ENCODE measurements at places on chromosomes 13 and 19.
A peak's percentile ranks its signal among the peaks of the same experiment; 100 is the strongest.

GRCh38 chr19:31639306-31639705 lies 290.1 kb upstream of the TSHZ3 start:
- no peak for DNase-seq

- DNase-seq = no peak
Observed at GRCh38 chr19:55230329-55230728, 1.8 kb upstream of the TMEM86B start.

DNA sequence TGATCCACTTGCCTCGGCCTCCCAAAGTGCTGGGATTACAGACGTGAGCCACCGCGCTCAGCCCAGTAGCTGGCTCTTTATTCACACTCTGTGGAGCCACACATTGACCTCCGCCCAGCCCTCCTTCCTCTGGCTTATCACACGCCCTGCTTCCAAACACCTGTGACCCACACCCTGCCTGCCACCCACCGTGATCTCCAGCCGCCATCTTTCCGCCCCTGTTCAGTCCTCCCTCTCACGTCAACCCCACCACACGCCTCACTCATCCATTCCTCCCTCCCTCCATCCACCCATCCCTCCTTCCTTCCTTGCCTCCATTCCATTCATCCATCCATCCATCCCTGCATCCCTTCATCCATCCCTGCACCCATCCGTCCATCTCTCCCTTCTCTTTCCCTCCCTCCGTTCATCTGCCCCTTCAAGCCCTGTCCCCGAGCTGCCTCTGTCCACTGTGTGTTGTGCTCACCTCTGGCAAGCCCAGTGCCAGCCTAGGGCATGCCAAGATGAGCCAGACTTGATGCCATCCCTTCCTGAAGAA lies 17.6 kb downstream of the ZNF296 start:
- DNase-seq = no peak

DNA sequence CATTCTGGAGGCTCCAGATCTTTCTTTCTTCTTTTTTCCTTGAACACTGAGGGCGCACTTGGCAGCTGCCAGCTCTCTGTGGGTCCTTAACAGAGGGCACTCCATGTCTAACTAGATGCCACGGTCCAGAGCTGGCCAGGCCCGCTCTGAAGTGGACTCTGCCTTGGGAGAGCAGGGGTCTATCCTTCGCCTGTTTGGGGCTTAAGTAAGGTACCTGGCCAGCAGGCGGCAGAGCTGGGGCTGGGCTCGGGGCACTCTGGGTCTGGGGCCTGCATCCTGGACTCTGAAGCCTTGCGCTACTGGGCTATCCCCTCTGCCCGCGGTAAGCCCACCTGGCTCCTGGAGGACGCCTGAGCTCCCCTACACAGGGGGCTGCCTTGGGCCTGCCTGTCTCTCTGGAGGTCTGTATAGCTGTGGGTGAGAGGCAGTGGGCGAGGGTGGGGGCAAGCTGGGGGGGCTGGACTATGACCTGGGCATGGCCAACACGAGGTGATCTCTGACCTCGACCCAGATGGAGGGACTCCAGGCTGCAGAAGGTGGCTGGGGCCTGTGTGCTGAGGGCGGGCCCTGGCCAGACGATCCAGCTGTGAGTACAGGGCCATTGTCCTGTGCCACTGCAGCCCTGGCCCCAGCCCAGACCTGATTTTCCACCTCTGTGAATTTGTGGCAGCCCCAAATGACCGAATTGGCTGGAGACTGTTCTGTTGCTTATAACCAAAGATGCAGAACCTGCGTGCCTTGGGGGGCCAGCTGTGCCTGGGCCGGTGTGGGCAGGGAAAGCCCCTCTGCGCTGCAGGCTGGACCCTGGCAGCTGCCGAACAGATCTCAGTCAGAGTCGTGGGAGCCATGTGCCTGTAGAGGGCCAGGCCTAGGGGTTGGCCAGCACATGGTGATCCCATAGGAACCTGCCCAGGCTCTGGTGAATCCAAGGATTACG lies 26.5 kb downstream of the CEBPG start:
- DNase-seq = no peak

- peak; percentile 9 for DNase-seq
Observed at GRCh38 chr13:51681037-51681678, 96.9 kb downstream of the WDFY2 start.

DNA sequence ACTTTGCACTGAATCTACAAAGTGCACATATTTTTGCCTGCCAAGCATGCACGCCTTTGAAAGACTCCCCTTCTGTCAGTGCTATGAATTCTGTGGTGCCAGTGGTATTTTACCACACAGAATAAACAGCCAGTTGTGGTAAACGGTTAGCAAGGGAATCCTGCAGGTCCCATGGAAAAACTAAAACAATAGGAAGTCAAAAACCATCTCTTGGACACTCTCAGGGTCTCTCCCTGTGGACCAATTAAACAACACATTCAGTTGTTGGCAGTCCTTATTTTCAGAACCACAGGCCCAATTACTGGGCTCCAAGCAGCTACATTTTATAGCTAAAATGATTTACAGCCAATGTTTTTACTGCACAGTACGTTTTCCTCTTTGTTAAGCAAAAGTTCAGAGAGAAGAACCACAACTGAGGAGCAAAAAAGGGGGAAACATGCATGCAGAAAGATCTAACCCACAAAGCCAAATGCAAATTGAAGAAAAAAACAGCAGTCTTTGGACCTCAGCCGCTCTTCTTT lies 116.9 kb downstream of the KCTD12 start:
- no peak for DNase-seq

- DNase-seq = no peak
Observed at GRCh38 chr19:19155495-19156219, 14.4 kb downstream of the MEF2B start.

DNA sequence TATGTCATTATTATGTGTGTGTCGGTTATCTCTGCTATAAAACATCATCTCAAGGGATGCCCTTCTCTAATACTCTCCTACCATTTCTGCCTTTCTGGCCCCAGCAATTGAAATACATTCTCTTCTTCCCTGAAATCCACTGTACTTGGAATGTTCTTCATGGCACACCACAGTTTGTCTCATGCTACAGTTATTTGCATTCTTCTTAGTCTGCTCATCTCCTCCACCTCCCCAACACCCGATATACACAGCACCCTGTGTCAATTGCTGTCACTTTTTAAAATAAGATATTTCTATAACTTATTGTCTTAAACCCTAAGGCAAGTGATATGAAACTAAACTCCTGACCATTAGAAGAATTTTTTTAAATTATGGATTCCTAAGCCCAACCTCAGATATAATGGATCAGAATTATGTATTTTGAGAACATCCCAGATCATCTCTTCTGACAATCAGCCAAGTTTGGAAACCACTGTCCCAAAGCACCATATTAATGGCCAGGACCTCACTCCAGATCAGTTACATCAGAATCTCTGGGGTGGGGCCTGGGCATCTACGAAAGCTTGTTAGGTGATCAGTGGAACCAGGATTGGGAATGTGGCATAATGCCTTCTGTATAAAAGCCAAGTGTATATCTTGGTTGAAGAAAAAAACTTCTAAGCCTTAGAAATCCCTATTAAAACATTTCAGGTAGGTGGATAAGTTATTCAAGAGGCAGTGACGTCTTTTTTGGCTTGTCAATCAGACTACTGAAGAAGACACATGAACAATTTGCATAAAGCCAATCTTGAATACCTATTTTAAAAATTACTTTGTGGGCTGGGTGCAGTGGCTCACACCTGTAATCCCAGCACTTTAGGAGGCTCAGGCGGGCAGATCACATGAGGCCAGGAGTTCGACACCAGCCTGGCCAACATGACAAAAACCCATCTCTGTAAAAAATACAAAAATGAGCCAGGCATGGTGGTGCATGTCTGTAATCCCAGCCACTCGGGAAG lies 30.0 kb upstream of the KBTBD7 start:
- peak; percentile 41 for DNase-seq

DNA sequence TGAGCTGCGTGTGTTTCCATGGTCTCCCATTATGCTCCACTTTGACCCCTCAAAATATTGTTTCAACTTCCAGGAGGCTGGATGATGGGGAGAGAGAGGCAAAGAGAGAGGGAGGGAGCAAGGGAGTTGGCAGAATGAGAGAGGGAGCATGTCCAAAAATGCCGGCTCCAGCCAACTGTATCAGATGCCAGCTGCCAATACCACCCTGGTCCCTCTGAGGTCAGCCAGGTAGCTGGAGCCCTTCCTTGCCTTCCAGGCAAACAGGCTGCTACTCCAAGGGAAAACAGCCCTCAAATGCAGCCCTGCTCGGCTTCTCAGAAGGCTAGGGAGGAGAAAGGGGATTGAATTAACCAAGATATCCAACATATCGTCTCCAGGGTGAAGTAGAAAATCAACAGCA lies 440.0 kb downstream of the TSHZ3 start:
- no peak for DNase-seq

All from HTR-8/SVneo (cell line).